ENCODE measurements at places on chromosomes 7 and 10.

DNA sequence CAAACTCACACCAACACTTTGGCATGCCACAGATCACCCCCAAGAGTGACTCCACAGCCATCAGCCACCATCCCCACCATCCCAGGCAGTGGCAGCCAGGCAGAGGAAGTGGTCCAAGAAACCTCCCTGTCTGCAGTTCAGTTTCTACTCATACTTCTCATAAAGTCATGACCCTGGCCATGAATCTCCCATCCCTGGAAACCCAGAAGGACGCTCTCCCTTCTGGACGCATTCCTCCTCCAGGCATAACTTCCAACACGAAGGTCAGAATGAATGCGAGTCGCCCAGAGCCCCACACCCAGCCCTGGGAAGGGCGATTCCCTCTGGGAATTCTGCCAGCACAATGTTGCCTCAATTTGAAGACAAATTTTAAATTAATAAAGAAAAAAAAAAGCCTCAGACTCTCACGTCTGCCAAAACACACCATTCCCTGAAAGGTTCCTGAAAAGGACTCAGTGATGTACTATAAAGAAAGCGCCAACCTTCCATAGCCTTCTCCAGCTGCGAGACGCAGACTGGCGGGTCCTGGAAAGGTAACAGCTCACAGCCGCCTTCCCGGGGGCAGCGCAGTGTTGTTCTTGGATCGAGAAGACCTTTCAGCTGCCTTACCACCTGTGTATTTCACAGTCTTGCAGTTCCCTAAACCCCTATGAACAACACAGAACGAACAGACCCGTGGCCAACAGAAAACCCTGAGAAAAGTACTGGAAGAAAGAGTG is 307.6 kb downstream of the FRMD4A start:
- no peak for DNase-seq

DNA sequence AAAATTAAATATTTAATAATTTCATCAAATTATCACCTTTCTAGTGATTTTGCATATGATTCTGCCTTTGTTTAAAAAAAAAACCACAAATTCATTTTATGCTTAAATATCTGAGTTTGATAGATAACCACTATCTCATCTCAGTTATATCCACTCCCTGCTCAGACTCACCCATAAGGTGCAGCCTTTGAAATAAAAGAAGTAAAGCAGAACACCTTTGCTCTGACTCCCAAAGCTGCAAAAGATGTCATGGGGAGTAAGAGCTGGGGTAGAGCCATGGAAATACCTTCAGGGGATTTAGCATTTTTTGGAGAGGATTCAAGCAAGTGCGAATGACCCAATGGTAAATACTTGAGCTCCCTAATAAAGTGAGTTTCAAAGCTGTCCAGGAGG is 15.1 kb upstream of the CYP3A5 start:
- no peak for DNase-seq

DNA sequence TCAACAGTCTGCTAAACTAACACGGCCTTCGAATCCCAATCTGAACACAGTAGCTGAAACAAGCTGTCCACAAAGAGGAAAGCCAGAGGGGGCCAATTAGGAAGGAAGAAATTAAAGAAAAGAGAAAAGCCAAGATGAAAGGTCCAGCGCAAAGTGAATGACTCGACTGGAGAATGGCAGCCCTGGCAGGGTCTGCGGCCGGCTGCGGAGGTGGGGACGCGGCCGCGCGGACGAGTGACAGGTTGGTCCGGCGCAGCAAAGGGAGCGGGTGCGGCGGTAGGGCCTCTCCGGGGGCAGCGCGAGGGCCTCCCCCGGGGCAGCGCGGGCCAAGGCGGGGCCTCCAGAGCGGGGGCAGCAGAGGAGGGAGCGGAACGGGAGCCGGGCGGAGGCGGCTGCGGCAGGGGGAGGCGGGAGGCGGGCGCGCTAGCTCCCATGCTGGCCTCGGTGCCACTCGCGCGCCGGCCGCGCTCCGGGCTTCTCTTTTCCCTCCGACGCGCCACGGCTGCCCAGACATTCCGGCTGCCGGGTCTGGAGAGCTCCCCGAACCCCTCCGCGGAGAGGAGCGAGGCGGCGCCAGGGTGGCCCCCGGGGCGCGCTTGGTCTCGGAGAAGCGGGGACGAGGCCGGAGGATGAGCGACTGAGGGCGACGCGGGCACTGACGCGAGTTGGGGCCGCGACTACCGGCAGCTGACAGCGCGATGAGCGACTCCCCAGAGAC is at the start of gene VWC2:
Gene VWC2 (plus strand): TSS at position 421 of the 718 bp plus-strand sequence. CDS start 1,798 bp downstream, outside the sequence.
- DNase-seq: no peak

DNA sequence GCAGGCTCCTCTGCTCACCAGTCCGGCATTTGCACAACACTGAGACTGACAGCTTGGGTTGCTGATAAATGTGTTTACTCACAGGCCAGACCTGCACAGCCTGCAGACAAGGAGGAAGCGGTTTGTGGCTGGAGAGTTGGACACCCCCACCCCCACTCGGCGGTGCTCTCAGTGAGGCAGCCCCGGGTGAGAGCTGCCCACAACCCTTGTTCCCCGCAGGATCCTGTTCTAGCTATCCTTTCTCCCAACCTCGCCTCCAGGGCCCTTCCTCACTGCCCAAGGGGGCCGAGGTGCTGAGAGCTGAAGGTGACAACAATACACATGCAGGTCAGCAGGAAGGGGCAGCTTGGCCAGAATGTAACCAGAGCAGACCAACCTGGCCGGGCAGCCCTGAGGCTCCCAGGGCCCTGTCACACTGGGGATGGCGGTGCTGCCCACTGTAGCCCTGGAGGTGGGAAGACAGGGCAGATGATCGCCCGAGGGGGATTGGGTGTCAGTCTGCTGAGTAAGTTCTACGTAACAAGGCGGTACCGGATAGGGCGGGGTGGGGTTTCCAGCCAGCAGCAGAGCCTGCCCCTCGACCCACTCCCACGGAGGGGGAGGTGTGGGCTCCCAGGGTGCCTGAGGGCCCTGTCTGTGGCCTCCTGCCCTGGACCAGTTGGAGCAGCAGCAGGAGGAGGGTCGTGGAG is 2.1 kb upstream of the ADAM8 start:
- no peak for DNase-seq

GRCh38 chr7:10708447-10708846 is 265.2 kb upstream of the PHF14 start:
- DNase-seq: no peak

DNA sequence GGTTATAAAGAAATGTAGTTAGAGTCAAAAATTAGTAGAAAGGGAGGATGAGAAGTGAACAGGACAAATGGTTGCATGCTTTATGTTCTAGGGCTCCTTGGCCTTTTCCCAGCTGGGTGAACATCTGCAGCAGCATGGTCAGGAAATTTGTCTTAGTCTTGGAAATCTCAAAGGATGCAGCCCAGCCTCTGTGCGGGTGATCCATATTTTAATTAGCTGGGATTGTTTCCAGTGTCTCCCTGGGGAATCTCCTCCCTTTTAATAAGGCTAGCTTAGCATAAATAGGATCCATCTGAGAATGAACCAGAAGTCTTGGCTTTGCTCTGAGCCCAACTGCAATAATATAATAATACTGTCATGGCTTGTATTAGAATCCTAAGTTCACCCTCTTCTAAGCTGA is 198.3 kb downstream of the PRKG1 start:
- peak; percentile 49 for DNase-seq

DNA sequence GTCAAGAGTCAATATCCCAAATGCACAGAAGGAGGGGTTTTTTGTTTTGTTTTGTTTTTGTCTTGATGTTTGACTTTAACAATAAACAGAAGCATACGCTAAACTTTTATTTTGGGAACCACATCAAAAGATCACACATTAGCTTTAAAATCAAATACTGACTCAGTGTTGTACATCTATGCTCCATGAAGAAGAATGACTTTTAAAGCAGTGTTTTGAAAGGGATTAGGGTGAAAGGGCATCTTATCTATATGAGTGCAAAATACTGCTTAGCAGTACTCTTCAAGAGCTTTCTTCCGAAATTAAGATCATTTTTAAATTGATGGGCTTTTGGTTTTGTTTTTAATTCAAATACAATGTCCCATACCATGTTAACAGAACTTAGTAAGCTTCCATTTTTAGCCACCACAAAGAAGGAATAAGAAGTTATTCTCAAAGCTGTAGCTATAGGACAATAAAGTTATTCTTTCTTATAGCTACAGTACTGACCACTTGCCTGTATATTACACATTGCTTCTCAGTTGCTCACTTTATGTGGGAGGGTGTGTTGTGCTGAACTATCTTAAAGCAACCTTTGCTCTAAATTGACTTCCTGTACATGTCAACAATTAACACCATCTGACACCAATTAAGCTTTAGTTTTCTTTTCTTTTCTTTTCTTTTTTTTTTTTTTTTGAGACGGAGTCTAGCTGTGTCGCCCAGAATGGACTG is 144.3 kb upstream of the KAT6B start:
- DNase-seq: no peak

GRCh38 chr10:46268076-46268881 is 18.5 kb upstream of the ANTXRL start:
- DNase-seq: no peak

DNA sequence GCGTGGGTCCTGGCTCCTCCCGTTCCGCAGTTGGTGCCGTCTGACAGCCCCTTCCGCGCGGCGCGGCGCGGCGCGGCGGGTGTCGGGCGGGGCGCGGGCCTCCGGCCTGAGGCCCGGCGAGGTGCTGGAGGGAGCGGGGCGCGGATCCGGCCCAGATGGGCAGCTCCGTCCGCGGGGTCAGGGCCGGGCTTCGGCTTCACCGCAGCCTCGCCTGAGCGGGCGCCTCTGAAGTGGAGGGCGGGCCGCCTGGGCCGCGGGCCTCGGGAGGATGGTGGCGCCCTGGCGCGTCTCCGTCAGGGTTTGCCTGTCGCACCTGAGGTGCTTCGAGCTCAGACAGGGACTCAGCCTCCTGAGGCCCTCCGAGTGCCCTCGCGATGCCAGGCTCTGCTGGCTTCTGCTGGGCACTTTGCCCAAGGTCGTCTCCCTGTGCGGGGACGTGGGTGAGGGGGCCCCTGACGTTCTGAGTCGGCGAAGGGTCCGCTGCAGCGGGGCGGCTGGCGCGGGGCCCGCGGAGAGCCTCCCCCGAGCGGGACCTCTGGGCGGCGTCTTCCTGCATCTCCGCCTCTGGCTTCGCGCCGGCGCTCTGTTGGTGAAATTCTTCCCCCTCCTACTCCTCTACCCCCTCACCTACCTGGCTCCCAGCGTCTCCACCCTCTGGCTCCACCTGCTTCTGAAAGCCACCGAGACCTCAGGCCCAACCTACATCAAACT is 473 bp downstream of the ADCK2 start:
- DNase-seq: no peak

DNA sequence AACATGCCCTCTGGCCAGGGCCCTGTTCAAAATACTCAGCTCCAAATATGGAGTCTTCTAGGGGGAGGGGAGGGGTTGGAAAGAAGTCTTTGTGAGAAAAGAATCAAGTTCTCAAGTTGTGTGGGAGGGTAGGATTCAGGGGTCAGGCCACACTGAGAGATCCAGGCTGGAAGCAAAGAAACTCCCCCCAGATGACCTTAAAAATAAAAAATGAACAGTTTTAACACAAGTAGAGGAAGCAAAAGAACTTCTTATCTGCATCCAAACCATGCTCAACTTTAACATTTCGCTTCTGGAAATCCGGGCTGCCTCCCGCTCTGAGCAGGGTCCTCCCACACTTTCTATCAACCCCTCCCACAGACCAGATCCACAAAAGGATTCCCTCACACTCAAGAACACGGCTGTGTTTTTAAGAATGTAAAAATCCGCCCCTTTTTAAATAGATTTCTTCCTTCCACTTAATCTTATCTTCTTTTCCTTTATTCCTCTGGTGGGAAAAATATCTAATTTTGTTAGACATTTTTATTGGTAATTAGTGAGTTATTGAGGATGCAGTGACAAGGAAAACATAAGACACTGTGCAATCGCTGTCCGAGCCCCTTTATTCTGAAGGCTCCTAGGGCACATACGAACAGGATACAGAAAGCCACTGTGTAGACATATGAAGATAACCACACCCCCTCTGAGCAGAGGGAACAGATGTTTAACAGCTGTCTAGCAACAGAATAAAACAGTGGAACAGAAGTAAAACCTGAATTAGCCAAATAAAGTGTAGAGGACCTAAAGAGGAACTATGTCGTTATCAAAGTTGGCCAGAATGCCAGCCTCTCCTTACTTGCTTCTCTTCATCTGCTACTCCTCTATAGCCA is 43.8 kb downstream of the CYTH3 start:
- DNase-seq: no peak

GRCh38 chr7:157673573-157673972 is 336.8 kb downstream of the DNAJB6 start:
- no peak for DNase-seq

GRCh38 chr7:34160261-34160752 is 255.0 kb downstream of the BMPER start:
- peak; percentile 95 for DNase-seq

GRCh38 chr7:45622058-45622457 is 47.9 kb downstream of the ADCY1 start:
- no peak for DNase-seq

DNA sequence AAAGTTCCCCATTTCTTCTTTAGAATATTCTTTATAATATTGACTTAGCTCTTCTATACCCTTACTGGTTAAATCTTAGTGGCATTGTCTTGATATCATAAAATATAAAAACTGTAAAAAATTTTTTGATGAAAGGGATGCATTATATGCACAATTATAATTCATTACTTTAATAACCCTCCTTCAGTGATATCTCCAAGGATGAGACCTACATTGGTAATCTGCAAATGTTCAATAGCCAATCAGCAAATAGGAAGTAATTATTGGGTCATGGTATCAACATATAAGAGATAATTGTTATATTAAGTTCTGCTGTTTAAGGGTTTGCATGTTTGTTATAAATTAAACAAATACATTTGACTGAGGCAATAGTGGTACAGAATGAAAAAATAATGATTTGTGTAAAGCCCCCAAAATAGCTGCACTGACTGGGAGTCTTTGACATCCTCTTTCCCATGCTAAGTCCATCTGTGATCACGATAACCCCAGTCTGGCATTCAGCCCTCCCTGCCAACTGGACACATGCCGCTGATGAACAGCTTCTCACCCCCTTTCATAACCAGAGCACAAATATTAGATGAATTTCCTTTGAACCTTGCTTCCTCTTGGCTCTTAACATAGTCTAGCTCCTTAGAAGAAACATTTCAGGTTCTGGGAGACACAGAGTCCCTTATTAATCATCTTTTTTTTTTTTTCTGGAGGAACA is 169.5 kb downstream of the CPED1 start:
- DNase-seq: no peak

GRCh38 chr7:31102151-31102972 is 50.3 kb downstream of the ADCYAP1R1 start:
- no peak for DNase-seq

DNA sequence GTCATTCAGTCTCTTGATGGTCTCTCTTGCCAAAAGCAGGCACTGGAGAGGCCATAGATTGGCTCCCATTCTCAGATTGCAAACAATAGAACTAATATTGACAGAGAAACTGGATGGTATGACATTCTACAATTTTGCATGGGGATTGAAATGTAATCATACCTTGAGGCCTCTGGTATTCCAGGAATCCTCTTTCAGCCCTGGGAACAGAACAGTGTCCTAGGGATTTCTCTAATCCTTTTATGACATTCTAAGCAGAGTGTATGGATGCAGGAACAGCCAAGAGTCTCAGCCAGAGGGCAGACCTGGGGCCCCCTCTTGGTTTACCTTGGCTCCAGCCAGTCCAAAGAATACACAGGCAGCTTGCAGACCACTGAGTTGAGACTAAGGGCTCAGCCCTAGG is 206.4 kb downstream of the KCNMA1 start:
- DNase-seq: no peak
